ENCODE measurements at places on chromosomes 5 and 9.

DNA sequence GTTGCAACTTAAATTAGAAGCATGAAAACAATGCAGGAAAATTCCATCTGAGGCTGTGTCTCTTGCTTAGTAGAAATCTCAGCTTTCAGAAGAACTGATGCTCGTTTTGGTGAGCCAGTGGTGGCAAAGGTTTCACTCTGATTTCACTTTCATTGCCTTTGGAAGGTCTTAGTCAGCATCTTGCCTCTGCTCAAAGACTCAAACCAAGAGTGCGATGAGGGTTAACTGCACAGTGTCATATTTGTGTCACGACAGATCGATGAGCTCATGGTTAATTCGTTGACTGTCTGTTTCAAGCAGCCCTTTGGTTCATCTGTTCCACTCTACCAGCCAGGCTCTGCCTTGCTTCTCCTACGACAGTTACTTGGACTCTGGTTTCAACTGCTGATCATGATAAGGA lies 331.3 kb upstream of the KIF2A start:
- no peak for DNase-seq

DNA sequence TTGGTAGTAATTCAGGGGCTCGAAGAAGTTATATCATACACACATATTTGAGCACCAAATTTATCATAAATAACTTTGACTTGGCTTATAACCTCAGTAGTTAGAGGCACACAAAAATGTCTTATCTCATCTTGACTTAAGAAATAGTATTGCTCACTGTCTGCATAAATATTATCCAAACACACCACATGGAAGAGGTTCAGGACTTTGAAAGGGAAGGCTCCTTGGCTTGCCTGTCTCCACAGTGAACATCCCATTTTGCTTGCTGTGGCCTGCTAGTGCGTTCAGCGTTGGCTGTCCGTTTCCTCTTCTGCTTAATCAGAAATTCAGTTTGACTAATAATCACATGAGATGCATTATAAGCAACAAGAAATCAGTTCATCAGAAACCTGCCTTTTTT lies 13.9 kb downstream of the GRXCR2 start:
- no peak for DNase-seq

DNA sequence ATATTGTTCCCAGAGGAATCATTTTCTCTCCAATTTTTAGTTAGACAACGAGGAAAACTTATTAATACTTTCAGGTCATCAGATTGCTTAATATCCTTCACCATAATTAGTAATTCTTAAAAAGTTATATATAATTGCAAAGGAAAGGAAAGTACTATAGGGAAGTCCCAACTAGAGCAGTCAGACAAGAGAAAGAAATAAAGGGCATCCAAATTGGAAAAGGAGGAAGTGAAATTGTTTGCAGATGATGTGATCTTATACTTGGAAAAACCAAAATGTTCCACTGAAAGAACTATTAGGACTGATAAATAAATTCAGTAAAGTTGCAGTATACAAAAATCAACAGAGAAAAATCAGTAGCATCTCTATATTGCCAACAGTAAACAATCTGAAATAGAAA lies 223.5 kb upstream of the MEF2C start:
- DNase-seq, result no peak

GRCh38 chr9:91060520-91061343 lies 259.1 kb downstream of the SYK start:
- peak; percentile 74 for DNase-seq

DNA sequence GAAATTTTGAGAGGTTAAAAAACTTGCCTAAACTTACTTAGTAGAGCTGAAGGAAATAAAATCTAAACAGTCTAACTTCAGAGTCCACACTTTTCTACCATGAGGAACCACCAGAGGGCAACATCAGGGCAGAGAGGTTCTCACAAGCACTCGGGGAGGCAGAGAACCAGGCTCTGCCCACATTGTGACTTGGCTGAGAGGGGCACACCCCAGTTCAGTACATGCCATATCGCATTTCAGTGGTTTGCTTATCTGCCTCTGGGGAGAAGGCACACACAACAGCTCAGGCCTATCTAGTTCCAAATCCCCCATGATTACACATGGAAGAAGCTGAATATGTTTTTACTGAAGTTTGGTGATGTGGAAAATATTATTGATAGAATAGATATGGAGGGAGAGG lies 49.2 kb downstream of the EQTN start:
- DNase-seq, result peak; percentile 14

DNA sequence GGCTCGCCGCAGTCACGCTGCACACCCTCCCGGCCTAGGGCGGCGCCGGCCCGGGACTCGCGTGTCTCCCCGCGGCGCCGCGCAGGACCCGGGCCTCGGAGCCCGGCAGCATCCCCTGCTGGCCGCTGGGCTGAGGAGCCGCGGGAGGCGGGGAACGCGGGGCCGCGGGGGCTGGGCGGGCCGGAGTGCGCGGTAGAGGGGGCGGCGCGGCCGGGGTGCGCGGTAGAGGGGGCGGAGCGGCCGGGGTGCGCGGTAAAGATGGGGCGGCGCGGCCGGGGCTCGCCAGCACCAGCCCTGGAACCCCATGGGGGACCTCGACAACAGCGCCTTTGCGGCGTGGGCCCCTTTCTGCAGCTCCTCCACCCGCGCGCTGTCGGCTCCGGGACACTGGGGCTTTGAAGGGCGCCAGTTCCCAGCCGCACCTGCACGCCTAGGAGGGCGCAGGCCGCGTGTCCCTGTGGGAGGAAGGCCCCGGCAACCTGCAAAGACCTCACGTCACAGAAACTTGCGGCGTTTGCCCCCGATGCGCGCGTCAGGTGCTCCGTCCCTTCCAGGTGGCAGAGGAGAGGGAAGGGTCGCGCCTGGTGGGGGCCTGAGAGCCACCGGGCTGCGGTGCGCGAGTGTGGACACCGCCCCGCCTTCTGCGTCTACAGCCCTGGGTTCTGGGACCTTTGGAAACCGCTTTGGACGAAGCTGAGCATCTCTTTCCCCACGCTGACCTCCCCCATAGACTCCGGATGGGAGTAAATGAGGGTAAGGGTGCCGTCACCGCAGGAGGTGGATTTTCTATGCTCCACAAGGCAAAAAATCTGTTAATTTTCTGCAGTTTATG lies 49.6 kb downstream of the NSUN2 start:
- DNase-seq, result no peak

Data from NCI-H1092 (cell line).